ENCODE measurements at places on chromosomes 1 and 21. TPM values are rescaled to one million over a fixed set of nuclear protein-coding genes. Genes with fewer than 3 reads are reported as not detected.

DNA sequence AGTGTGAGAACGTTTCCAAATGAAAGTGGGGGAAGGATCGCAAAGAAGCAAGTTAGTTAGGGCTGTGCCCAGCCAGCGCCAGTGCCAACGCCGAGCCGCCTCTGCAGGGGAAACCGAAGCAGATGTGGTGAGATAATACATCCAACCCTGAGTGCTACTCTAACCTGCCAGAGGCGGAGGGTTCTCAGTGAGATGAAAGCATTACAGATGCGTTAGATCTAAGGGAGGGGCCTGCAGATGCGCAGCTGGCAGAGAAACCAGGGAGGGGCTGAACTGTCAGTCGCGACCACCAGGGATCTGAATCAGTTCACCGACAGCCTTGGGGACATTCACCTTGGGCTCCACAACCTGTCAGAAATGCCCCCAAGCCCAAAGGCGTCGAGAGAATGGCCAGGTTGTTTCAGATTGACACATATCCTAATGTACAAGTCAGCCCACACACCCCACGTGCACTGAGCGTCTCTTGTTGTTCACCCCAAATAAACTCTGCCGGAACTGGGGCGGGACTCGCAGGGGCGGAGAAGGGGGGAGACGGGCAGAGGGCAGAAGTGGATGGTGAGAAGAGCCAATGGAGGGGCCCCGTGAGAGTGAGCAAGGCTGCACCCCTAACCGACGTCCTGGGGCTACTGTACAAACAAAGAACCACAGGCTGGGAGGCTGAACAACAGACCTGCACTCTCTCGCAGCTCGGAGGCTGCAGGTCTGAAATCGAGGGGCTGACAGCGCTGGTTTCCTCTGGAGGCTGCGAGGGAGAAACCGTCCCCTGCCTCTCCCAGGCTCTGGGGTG, 8.7 kb upstream of the UMODL1 start:
- H3K4me1 ChIP-seq = peaks cover 12% of the 10 kb centered on the region
- H3K4me3 ChIP-seq = no peak overlapping the region
- H3K36me3 ChIP-seq = no peaks in the 10 kb centered on the region

- DNase-seq = no peak
- no peak overlapping the region for H3K27ac ChIP-seq
- H3K36me3 ChIP-seq = no peaks in the 10 kb centered on the region
- peaks cover 3% of the 10 kb centered on the region for H3K27me3 ChIP-seq
Measured at GRCh38 chr1:238108417-238108816, 217.7 kb upstream of the ZP4 start.

GRCh38 chr1:183002797-183003196, 20.4 kb upstream of the LAMC1 start:
- H3K27ac ChIP-seq = no peak overlapping the region
- DNase-seq = no peak
- no peak overlapping the region for H3K4me3 ChIP-seq
- no peaks in the 10 kb centered on the region for H3K4me1 ChIP-seq
- H3K36me3 ChIP-seq = no peaks in the 10 kb centered on the region

The KHDRBS1 gene
- 266 TPM for total RNA-seq

GRCh38 chr1:53739109-53739681, at the start of gene GLIS1:
TSS of gene GLIS1 (minus strand) at chr1:53739164. CDS start at chr1:53738064, 1,100 bp downstream.
- H3K4me1 ChIP-seq = peaks cover 11% of the 10 kb centered on the region
- peak within 1 kb of the TSS; percentile 77 for H3K4me3 ChIP-seq

DNA sequence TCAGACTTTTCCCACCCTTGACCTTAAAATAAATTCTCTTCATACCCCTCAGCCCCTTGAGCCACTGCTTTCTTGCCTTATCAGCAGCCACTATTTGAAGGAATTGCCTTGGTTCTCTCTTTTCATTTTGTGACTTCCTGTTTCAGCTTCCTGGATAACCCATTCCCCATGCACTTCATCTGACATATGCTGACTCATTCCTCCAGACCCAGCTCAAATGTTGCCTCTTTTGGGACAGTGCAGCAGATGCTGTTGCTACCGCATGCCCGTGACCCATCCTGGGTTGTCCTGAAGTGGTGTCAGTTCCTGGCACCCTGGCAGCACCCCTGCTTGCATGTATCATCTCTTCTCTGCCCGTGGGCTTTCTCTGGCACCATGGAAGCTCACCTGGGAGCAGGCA, 496.1 kb downstream of the PTPRU start:
- H3K36me3 ChIP-seq = no peaks in the 10 kb centered on the region
- peak overlapping the region; percentile 13 for H3K27ac ChIP-seq
- no peak for DNase-seq
- H3K4me1 ChIP-seq = peaks cover 28% of the 10 kb centered on the region
- H3K27me3 ChIP-seq = peaks cover 7% of the 10 kb centered on the region

DNA sequence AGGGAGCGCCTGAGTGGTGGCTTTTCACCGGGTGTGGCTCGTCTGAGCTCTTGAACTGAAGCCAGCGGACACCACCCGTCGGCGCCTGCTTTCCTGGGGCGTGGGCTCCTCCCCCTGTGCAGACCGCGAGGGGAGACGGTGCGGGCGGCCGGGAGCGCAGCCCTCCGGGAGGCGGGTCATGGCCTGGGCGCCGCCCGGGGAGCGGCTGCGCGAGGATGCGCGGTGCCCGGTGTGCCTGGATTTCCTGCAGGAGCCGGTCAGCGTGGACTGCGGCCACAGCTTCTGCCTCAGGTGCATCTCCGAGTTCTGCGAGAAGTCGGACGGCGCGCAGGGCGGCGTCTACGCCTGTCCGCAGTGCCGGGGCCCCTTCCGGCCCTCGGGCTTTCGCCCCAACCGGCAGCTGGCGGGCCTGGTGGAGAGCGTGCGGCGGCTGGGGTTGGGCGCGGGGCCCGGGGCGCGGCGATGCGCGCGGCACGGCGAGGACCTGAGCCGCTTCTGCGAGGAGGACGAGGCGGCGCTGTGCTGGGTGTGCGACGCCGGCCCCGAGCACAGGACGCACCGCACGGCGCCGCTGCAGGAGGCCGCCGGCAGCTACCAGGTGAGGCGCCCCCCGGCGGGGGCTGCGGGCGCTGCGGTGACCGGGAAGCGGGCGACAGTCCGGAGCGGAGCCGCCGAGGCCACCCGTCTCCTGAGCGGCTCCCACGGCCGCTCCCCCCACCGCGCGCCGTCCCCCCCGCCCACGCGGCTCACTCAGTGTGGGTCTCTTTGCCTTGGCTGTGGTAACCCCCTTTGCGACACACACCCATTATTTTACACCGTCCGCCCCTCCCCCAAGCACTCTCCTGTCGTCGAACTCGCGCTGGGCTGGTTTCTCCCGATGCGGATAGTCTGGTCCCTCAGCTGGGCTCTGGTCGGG, at the start of gene TRIM58:
Gene TRIM58 (plus strand): TSS at position 119 of the 916 bp plus-strand sequence. CDS start 60 bp downstream, at position 179.
- H3K36me3 ChIP-seq = no peaks in the 10 kb centered on the region
- peaks cover 3% of the 10 kb centered on the region for H3K4me1 ChIP-seq
- peak within 1 kb of the TSS; percentile 93 for H3K4me3 ChIP-seq
- H3K27ac ChIP-seq = peak within 1 kb of the TSS; percentile 91

The SPRR1A gene
- not detected for total RNA-seq

DNA sequence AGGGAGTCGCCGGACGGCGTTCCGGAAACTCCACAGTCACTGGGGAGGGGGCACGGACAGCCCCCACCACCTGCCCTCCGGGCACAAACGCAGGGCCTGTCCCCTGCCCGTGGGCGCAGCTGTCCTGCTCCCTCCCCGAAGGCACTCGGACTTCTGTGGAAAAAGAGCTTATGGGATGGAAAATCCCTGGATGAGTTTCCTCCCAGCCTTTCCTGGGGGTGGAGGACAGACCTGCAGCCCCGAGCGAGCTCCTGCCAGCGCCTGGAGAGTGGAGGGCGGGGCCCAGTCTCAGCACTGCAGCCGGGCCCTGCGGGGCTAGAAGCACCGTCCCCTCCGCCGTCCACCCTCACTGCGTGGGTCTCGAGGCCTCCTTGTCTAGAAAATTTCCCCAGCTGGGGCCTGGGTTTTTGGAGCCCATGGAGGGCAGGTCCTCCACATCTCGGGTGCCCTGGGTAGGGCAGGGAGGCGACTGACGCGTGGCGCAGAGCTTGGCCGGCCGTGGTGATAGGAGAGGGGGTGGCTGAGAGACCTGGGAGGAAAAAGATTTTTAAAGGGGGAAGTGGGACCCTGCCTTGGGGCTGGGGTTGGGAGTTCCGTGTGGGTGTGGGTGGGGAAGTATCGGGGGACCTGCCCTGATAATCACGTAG, 6.4 kb upstream of the COL6A1 start:
- no peak for DNase-seq
- H3K27me3 ChIP-seq = no peaks in the 10 kb centered on the region
- peaks cover 11% of the 10 kb centered on the region for H3K4me1 ChIP-seq

DNA sequence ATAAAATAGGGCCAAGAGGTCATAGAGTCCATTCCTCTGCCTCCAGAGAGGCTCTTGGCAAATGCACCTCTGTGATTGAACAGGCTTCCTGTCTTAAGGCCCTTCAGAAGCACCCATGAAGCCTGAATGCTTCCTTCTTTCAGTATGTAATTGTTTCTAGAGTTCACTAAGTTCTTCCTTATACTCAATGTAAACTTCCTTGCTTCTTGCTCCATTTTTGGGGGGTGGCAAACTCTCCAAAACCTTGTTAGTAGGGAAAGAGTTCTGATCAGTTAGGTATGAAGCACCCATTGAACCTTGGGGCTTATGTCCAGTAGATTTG, 102.3 kb upstream of the LPGAT1 start:
- DNase-seq = no peak
- no peaks in the 10 kb centered on the region for H3K36me3 ChIP-seq
- H3K4me3 ChIP-seq = no peak overlapping the region
- peaks cover 29% of the 10 kb centered on the region for H3K4me1 ChIP-seq
- peaks cover 1% of the 10 kb centered on the region for H3K27me3 ChIP-seq
- no peak overlapping the region for H3K27ac ChIP-seq

The GJA5 gene
- total RNA-seq = not detected

The NBPF26 gene
- total RNA-seq = 1.0 TPM

The RHOU gene
- total RNA-seq = 79.7 TPM

GRCh38 chr1:4530166-4530785, 124.1 kb upstream of the AJAP1 start:
- H3K4me1 ChIP-seq = no peaks in the 10 kb centered on the region
- peaks cover 2% of the 10 kb centered on the region for H3K27me3 ChIP-seq
- H3K4me3 ChIP-seq = no peak overlapping the region
- no peak overlapping the region for H3K27ac ChIP-seq

GRCh38 chr1:84603941-84604830, 29.9 kb upstream of the CTBS start:
- H3K27me3 ChIP-seq = peaks cover 7% of the 10 kb centered on the region
- no peaks in the 10 kb centered on the region for H3K4me1 ChIP-seq
- H3K27ac ChIP-seq = no peak overlapping the region
- no peak for DNase-seq
- no peak overlapping the region for H3K4me3 ChIP-seq

- DNase-seq = no peak
- no peaks in the 10 kb centered on the region for H3K36me3 ChIP-seq
- H3K27ac ChIP-seq = no peak overlapping the region
- H3K4me1 ChIP-seq = no peaks in the 10 kb centered on the region
- H3K27me3 ChIP-seq = no peaks in the 10 kb centered on the region
Measured at GRCh38 chr1:14142397-14143100, 442.6 kb downstream of the PRDM2 start.

DNA sequence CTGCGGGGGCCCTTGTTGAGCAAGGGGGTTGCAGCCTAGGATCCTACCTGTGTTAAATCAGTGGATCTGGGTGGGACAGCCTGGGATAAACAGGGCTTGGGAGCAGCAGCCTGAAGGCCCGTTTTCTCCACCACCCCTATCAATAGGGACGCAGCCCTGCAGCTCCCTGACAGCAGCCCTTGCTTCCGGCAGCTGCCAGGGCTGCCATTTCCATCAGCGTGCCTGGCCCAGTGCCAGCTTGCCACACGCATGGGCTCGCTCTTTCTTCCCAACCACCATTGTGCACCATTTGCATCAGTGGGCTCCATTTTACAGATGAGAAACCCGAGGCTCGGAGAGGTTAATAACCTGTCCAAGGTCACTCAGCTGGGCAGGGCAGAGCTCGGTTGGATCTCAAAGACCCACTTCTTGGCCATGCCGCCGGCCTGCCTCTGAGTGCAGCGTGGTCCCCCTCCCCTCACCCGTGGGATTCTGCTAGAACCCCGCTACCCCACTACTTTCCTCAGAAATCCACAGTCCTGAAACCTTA, 3.8 kb downstream of the WNT4 start:
- no peak overlapping the region for H3K4me3 ChIP-seq
- no peak overlapping the region for H3K27ac ChIP-seq
- H3K27me3 ChIP-seq = peaks cover 25% of the 10 kb centered on the region
- DNase-seq = no peak
- peaks cover 7% of the 10 kb centered on the region for H3K4me1 ChIP-seq

The ANXA9 gene
- not detected for total RNA-seq

DNA sequence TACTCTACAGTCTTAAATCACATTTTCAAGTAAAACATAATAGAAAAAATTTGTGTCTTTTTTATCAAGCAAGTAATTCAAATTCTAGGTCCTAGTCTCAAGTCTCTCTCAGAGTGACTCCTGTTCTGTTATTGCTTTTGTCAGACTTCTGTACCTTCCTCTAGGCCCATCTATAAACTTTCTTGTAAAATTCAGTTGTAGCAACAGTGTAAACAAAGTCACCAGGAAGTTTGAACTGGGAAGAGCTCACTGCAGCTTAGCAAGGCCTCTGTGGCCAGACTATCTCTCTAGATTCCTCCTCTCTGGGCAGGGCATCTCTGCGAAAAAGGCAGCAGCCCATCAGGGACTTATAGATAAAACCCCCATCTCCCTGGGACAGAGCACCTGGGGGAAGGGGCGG, 13.5 kb upstream of the ZNF678 start:
- H3K4me1 ChIP-seq = peaks cover 4% of the 10 kb centered on the region
- peaks cover 24% of the 10 kb centered on the region for H3K36me3 ChIP-seq
- peaks cover 3% of the 10 kb centered on the region for H3K27me3 ChIP-seq
- no peak overlapping the region for H3K27ac ChIP-seq
- no peak overlapping the region for H3K4me3 ChIP-seq

Measured in glutamatergic neuron (in vitro differentiated cells).